GM12878 (cell line): ENCODE measurements at places on chromosomes 2 and 18.

DNA sequence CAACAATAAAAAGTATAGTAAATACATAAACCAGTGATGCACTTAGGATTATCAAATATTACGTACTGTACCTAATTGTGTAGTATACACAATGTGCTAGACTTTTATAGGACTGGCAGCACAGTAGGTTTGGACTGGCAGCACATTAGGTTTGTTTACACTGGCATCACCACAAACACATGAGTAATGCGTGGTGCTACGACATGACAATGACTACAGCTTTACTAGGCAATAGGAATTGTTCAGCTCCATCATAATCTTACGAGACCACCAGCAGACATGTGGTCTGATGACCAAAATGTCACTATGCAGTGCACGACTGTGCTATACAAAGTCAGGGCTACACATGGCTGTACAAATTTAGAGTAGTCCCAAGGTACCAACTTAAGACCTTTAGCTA lies 2.3 kb downstream of the MBOAT2 start:
- no peak for DNase-seq

- DNase-seq = no peak
Observed at GRCh38 chr2:156589381-156590079, 153.4 kb downstream of the GPD2 start.

DNA sequence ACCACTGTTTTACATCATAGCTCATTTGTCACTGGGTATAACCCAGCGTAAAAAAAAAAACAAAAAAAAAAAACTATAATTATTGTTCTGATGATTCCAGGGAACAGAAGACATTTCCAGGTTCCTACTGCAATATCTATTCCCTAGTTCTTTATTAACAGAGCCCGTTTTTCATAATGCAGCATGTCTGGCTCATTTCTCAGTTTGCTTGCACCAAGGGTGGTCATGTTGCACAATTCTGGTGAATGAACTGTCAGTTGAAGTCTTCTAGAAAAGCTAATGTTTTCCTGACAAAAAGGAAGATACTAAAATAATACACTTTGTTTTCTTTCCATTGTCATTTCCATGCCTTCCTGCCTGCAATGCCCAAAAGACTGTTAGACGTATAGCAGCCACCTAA lies 180.1 kb downstream of the RDH14 start:
- no peak for DNase-seq

DNA sequence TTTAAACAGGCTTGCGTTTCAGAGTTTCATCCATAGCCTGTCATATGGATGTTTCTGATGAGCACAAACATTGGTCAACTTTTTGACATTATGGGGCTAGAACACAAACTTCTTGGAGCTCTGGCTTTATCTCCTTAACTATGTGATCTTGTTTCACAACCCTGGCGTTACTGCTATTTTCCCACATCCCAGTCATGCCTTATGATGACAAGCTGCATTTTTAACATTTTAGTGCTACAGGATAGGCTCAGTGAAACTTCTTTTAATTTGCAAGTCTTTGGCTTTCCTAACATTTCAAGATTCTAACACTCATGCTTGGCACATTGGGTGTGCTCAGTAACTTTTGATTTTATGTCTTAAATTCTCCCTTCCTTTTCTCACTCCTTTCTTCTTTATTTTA lies 21.0 kb upstream of the PDE1A start:
- no peak for DNase-seq

GRCh38 chr2:240237609-240238174 lies 97.2 kb upstream of the OTOS start:
- DNase-seq = no peak

GRCh38 chr2:63819765-63820717 lies 21.7 kb upstream of the UGP2 start:
- no peak for DNase-seq

DNA sequence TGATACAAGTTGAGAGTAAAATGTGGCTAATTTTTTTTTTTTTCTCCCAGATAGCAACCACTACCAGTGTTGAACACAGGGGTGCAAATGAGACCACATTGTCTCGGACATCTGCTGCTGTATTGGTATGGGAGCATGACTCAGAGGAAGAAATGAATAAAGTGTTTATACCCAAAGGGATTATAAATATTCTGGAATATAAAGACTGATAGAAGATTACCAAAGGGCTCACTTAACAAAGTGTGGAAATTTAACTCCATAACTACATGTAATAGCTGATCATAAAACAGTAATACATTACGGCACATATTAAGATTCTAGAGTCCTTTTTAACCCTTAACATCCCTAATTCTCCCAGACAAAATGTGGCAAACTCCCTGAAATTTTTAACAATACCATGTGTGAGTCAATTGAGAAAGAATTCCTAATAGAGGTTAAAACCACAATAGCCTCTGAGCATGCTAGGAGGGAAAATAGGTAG lies 1023.0 kb upstream of the ACVR2A start:
- DNase-seq = no peak

GRCh38 chr2:46563186-46563585 lies 83.8 kb downstream of the TMEM247 start:
- DNase-seq = no peak

DNA sequence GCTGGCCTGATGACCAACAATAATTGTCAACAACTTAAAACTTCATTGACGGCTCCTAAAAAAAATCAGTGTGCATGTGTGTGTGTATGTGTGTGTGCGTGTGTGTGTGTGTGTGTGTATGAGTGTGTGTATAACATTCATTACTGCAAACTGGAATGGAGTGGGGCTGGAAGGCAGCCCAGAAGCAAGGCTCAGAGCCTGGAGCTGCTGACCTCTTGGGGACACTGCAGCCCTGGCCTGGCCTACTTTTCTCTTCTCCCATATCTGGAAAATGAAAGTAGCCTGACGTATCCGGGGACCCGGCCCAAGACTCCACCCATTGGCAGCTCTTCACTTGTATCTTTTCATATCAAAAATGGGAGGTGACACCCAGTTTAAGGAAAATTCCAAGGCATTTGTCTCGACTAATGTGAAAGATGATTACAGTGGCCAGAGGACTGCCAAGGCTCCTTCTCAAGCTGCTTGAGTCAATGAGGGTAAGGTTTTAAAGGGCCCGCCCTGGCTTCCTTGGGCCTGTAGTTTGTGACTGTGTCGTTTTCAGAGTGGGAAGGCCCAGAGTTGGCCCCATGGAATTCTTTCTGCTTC lies 72.4 kb upstream of the IL1R1 start:
- no peak for DNase-seq

DNA sequence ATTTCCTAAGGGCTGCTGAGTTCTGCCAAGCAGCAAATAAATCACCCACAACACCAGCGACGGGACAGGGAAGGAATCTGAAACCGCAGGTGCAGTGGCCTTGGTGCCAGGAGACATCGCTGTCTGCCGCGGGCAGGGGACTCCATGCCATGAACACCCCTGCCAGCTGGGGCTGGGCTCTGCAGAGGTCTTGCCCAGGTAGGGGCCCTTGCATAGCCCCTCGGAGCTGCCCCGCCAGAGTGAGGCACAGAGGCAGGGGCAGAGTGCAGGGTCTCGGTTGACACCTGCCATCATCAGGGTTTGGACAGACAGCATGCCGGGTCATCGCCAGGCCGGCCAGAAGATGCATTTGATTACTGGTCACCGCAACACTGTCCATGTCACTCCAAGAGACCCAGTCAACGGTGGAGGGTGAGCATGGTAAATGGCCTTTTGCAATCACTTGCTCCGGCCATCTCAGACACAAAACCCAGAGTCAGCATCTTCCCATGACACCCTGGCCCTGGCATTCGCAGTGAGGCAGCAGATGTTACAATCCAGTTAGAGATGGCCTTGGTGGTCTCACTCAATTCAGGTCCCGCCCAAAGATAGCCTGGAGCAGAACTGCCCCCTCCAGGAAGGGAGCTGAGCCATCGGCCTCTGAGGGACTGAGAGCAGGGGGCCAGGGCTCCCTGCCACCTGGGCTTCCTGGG lies 255.4 kb downstream of the NDUFA10 start:
- DNase-seq = no peak

- no peak for DNase-seq
Observed at GRCh38 chr2:79835911-79836310, 323.1 kb downstream of the CTNNA2 start.

DNA sequence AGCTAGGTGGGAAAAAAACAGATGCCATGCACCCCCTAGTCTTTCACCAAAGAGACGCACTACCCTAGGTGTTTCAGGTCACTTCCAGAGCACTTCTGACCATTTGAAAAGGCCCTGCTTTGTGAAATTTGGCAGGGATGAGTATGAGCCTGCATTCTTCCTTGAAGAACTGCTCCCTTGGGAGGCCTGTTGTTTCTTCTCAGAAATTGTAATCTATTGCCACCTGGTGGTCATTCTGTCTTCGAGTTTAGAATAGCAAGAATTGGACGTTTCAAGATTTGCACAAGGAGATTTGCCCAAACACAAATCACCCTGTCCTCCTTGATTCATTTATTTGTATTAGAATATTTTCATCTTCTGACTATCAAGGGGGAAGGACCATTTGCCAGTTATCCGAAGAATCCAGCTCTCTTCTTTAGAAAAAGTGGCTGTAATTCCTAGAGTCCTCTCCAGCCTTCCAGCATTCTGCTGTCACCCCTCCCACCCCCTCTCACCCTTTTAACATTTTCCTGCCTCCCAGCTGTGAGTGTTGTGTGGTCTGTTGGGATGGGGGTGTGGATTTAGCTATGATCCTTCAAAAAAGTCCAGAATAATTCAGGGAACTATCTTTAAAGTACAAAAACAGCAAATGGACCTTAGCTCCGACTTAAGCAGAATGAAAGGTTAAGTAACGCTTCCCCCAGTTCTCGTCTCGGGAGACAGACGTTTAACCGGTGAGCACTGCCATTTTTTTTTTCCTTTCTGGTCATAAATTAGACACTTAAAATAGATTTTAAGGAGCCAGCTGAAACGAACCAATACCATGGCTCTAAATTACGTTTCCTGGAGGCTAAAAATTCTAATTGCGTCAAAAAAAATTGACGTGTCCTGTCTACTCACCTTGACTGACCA lies 3.7 kb upstream of the GAD1 start:
- no peak for DNase-seq

DNA sequence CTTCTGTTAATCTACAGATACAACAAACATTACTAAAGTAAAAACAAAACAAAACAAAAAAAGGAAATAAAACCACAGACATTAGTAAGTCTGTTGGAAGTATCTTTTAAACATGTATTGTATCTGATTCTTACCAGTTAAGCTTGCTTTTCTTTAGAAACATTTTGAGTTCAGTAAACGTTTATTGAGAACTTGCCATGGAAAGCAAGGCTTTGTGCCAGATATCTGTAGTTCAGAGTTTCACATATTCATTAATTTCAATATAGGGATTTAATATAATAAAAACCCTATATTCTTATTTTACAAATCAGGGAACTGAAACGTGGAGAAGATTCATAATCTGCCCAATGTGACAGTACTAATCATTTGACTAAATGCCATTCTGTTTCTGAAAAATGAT lies 1101.0 kb upstream of the GYPC start:
- no peak for DNase-seq

GRCh38 chr2:26011990-26012856 lies 21.7 kb upstream of the RAB10 start:
- no peak for DNase-seq

GRCh38 chr2:239993291-239993690 lies 31.9 kb downstream of the NDUFA10 start:
- no peak for DNase-seq

- no peak for DNase-seq
Observed at GRCh38 chr2:236305531-236305930, 41.3 kb upstream of the ASB18 start.

DNA sequence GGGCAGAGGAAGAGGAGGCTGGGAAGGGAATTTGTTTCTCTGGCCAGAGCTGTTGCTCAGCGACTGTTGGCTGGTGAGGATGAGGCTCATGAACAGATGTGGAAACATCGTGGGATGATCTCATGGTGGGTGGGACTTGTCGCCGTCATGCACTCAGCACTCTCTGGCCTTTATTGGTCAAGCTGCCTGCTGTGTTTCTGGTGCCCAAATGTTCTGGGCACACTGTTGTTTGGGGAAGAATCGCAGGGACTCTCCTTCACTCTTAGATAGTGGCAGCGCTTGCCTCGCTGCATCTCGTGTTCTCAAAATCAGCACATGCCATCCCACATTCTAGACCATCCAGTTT lies 145.6 kb downstream of the AGAP1 start:
- no peak for DNase-seq

GRCh38 chr2:76326636-76327035 lies 615.9 kb upstream of the GCFC2 start:
- no peak for DNase-seq

DNA sequence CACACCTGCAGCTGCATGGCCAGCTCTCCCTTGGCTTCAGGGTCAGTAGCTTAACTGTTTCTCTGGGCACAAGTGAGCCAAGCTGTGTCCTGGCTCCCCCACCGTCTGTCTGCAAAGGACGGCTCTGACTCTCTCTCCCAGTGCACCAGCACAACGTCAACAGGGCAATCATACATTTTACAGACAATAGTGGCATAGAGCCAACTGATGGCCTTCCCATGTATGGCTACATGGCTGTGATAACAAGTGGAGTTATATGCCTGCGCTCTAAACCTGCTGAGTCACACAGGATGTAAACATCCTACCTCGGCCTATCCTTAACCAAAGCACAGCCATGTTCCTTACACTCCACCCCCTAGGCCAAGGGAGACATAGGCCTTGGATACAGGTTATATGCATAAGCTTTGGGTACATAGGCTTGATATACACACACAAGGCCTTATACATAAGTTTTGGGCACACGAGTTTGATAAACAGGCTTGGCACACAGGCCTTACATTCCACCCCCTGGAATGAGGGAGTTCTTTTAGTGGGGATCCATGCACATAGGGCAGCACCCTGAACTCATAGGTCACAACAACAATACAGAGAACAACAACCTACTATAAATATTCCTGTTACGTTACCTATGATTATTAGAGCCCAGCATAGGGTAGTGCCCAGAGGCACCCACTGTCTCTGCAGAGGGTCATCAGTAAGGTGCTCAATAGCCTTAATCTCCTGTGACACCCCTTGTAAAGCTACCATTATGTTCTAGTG lies 17.7 kb downstream of the PHOSPHO2 start:
- DNase-seq = no peak

DNA sequence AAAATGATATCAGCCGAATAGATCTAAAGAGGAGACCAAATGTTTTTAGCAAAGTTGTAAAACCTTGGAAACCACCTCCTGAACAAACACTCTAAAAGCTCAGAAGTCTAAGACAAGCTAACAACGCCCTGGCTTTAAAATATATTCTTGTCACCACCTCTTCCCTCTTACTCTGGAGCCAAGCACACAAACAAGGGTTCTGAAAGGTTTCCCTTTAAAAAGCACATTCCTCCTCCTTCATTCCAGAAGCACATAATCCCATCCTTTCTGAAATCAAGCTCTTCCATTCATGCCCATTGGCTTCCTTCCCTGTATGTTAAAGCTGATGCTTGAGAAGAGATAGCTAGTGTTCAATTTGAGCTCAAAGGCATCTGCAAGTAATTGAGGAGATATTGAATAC lies 382.0 kb downstream of the LNPK start:
- no peak for DNase-seq

DNA sequence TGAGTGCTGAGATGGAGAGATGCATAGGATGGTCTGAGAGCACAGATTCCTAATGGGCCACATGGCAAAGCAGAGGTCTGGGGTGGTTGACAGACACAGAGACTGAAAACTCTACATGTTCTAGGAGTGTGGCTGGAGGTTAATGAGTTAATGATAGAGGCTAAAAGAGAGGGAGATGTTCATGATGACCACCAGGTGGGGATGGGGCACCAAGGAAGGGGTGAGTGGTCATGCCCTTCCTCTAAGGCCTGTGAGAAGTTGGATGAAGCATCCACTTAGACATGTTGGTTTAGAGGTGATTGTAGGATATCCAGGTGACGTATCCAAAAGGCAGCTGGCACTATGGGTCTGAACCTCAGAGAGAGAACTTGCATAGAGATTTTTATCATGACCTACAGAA lies 102.1 kb downstream of the LRP2 start:
- no peak for DNase-seq

GRCh38 chr18:13892098-13892497 lies 23.2 kb downstream of the MC2R start:
- no peak for DNase-seq
